ENCODE measurements at places on chromosomes 2 and 18.

GRCh38 chr18:79498662-79499061 is 102.9 kb downstream of the NFATC1 start:
- no peak for DNase-seq

- no peak for DNase-seq
Observed at GRCh38 chr18:60485201-60485600, 112.6 kb upstream of the MC4R start.

GRCh38 chr2:99485824-99486223 is 4.0 kb downstream of the REV1 start:
- DNase-seq = no peak

DNA sequence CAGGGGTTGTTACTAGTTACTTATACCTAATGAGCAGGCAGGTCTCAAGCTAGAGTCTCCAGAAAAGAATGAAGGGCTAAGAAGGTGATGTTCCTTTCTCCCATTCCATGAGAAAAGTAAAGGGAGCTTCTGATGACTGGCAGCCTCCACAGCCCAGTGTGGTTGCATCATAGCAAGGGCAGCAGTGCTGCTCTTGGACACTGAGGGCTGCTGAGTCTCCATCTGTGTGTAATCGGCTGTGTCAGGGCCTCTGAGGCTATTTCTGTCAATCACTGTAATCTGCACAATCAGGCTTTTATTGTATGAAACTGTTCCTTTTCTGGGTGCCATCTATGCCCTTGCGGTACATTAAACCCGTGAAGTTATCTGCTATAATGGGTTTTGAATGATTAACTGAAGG is 164.1 kb upstream of the FBXO11 start:
- DNase-seq = no peak

GRCh38 chr2:190916829-190917228 is 36.2 kb downstream of the GLS start:
- DNase-seq = no peak

- no peak for DNase-seq
Observed at GRCh38 chr2:50769406-50770181, 262.3 kb downstream of the NRXN1 start.

DNA sequence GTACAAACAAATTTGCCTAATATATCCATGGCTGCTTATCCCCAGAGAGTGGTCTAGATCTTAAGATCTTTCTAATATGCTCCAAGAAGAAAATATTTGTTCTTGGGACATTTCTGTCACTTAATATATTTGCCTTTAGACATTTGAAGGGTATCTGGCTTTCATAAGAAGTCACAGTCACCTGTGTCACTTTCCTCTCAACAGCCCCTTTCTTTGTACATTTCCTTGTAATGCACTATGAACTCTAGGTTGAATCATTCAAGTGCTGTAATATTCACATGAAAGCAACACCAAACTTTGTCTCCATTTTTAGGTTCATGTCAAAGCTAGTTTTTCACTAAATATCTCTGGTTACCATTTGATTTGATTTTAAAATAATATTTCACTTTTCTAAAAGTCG is 41.4 kb upstream of the NABP1 start:
- peak; percentile 51 for DNase-seq

DNA sequence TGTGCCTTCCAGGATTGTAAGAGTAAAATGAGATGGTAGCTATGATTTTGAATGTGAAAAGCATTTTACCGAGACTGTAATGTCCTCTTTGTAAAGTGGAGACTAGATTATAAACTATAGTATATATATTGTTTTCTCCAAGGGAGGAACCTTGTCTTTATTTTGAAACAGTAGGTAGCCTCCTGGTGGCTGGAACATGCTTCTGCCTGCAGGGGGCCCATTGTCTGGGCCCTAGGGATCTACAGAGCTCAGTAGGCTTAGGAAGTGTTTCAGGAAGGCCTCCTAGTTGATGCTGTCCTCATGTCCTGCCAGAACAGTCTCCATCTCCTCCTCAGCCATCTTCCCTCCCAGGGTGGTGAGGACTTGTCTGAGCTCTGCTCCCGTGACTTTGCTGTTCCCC is 3.0 kb downstream of the PIKFYVE start:
- DNase-seq = no peak

DNA sequence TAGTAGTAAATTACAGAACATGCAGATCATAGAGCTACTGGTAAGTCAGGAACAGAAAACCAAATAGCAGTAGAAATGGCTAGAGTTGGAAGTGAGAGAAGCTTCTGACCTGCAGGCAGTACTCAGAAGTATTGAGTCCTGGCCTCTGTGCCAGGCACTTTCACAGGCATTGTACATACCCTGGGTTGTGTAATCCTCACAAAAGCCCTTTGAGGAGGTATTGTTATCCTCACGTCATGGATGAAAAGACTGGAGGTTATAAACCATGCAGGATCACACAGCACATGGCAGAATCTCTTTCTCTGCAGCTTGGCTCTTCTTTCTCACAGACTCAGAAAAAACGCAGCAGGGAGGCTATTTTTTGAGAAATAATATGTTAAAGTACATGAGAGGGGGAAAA is 789.3 kb upstream of the FAM98A start:
- DNase-seq = no peak

GRCh38 chr2:28471214-28471613 is 24.6 kb upstream of the PLB1 start:
- no peak for DNase-seq

DNA sequence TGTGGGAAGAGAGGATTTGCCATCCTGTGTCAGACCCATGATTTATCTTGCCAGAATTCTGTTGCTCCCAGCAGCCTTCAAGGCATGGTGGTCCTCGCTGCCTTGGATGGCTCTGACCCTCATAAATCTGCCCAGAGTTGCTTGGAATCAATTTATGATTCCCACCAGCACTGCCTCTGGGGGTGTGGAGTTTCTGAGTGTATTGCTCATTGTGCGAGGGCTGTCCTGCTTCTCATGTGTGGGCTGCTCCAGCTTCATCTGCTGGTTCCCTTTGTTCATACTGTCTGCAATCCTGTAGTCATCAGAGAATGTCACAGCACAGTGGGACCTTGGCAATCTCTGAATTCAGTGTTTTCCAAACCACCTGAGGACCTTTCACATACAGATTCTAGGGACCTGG is 139.8 kb downstream of the CLIP4 start:
- no peak for DNase-seq

DNA sequence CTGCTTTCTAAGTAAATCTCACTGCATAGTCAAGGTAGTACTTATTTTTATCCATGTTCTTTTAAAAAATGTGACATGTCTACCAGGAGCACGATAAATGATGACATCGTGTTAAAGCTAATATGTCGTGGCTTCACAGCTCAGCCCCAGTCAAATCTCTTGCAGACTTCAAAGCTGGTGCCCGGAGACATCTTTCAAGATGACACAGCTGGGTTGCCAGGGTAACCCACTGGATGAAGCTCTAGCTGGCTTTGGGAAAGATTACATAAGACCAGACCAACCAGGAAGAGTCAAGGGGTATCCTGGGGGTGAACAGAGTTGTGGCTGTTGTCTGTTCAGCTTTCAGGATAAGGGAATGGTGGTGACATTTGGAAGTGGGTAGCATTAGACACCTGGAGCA is 67.8 kb downstream of the VSNL1 start:
- DNase-seq = no peak

- peak; percentile 23 for DNase-seq
Observed at GRCh38 chr2:55302241-55302640, 33.2 kb upstream of the MTIF2 start.

GRCh38 chr2:9373476-9373875 is 49.9 kb downstream of the ITGB1BP1 start:
- no peak for DNase-seq

DNA sequence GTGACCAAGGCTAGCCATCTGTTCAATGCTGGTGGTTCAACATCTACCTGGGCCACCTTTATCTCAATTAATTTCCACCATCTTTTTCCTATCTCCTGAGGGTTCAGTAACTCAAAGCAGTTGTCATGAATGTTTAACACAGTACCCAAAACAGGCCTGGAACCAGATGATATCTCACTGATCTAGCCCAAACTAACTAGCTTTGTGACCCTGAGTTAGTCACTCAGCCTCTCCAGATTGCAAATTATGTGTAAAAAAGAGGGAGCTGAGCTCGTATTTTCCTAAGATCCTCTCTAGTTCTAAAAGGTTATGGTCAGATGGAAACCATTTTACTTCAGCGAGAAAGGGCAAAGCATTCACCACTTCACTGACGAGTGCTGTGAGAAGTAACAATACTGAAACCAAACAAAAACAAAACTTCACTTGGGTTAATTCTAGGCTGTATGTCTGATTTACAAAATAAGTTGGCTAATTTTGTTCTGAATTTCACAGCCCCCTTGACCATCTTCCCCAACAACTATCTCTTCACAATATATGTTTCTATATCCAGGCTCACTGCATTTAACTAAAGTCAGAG is 14.8 kb downstream of the SPRED2 start:
- DNase-seq = no peak

DNA sequence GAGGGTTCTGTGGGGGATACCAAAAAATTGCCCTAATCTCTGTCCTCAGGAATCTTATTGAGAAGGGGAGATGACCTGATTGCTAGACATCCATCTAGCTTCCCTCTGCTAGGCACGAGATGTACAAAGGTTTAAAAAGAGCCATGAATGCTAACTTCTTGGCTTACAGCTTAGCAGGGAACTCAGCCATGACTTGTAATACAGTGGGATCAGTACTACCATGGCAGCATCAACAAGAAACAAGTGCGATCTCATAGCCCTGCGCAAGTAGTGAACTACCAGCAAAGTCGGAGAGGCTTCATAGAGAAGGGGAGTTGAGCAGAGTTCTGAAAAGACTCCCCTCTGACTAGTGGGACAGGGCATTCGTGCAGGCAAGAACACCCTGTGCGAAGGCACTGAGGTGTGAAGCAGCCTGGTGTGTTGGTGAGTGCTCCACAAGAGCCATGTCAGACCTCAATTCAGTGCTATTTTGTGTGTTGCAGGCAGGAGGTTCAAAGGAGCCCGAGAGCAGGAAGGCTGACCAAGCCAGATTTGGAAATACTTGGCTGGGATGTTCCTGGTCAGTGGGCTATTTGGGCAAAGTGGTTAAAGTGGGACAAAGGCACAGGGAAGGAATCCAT is 130.0 kb downstream of the FMNL2 start:
- no peak for DNase-seq

DNA sequence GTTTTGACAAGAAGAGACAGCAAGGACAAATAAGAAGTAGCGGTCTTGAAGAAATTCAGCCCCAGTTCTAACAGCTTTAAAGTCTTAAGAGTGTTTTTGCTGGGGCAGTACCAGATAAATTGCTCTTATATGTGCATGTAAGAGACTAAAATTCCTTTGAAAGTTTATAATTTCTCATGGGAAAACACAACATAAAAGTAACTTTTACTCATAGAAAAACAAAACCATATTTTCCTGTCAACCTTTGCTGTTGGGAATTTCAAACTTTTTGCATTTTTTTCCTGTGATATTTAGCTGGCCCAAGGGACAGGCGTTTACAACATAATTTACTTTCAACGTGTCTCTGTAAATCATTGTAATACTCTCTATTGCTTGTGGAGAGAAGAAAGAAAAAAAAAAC is 767.8 kb upstream of the ZEB2 start:
- no peak for DNase-seq

DNA sequence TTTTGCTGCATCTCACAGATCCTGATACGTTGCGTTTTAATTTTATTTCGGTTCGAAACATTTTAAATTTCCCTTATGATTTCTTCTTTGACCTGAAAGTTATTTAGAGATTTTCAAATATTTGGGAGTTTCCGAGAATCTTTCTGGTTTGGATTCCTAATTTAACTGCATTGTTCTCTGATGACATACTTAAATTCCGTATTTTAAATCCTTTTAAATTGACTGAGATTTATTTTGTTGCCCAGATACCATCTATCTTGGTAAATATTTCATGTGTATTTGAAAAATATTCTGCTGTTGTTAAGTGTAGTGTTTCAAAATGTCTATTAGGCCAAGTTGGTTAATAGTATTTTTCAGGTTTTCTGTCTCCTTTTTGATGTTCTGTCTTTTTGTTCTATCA is 37.7 kb downstream of the MROH2A start:
- DNase-seq = no peak

DNA sequence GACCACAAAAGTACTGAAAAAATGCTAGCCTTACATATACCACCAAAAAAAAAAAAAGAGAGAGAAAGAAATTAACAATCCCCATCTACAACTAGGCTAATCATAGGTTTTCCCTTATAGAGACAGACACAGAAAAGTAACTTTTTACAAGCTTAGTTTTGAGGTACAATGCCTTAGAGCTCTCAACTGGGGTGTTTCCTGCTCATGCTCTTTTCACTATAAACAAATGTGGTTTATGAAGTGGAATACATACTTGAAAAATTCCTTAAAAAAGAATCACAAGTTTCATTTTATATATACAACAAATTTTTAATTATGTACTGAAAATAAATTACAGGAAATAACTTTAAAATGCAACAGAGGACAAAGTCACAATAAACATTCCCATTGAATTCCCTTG is 82.5 kb downstream of the ATL2 start:
- no peak for DNase-seq

- DNase-seq = no peak
Observed at GRCh38 chr2:45000341-45000901, 8.8 kb downstream of the SIX2 start.
